ENCODE measurements at places on chromosomes 6 and 20.
A peak's percentile ranks its signal among the peaks of the same experiment; 100 is the strongest.

- no peak for DNase-seq
These were observed 94.1 kb downstream of the LRRC1 start for GRCh38 chr6:53888931-53889330.

DNA sequence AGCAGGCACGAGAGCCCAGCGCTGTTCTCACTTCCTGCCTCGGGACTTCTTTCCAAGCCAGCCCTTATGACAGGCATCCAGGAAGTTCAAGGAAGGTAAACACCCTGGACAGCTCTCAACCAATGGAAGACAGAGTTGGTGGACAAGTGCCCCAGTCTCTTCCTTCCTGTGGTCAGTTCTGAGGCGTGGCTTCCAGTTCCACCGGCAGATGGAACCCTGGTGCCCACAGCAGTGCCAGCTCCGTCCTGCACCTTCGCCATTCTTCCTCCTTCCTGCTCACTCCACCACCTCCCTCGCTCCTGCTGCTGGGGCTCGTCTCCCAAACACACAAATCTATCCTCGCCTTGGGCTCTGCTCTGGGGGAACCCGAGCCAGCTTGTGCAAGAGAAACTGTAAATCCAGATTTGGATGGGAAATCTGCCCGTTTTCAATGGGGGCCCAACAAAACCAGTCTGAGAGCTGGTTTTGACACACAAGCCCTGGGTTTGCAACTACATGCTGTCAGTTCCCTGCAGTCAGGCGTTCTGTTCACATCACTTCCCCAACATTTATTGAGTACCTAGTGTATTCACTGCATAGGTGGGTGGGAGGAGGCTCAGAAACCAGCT lies 162.7 kb downstream of the GRM4 start:
- DNase-seq = no peak

- no peak for DNase-seq
These were observed 36.1 kb downstream of the KCNS1 start for GRCh38 chr20:45064812-45065211.

DNA sequence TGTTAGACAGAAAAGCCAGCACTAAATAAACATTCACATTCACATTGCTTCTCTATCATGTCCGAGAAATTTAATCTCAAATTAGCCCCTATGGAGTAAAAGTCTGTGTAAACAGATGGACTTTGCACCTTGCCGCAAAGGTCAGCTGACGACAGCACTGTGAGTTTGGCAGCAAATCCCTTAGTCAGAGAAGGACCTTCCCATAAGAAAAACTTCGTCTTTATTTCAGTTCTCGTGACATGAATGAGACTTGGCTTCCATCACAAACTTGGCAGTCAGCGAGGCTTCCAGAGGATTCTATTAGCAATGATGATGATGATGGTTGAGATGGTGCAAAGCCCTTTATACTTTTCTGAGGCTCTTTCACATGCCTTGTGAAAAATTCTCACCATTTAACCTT lies 133.7 kb upstream of the IFNGR1 start:
- DNase-seq = no peak

GRCh38 chr20:10542442-10542841 lies 107.3 kb downstream of the SLX4IP start:
- DNase-seq = no peak

GRCh38 chr6:86192123-86192522 lies 549.4 kb upstream of the SYNCRIP start:
- no peak for DNase-seq

GRCh38 chr20:57619051-57619831 lies 985 bp downstream of the ZBP1 start:
- DNase-seq = peak; percentile 88

DNA sequence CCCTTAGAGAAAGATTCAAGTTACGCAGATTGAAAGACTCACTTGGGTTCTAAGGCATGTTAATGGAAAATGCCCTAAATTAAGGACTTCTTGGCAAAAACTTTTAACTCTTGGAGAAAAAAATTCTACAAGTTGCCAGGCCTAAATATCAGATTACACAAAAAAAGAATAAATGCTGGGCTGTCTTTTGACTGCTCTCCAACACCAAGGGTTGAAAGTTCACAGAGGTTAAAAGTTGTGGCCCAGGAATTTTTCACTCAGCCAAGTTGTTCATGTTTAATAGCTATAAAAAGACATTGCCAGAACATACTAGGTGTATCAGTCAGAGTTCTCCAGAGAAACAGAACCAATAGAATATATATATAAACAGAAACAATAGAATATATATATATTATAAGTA lies 268.4 kb upstream of the PRND start:
- DNase-seq = no peak

GRCh38 chr20:64210656-64211369 lies 44.7 kb upstream of the PCMTD2 start:
- DNase-seq = no peak

DNA sequence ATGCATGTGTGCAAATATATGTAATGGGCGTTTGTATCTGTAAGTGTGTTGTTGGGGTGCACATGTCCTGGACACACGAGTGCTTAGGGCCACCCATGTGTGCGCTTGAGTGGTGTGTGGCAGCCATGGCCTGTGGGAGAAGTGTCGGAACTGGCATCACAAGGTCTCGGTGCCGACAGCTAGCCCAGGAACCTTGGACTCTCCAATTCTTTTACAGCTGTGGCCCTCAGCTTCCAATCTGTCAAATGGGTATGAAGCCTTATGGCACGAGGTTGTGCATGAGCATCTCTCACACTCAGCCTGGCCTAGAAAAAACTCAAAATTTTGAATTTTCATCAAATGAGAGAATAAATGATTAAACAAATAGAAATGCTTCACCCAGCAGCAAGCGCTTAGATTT lies 42.0 kb downstream of the SPDEF start:
- DNase-seq = no peak

- no peak for DNase-seq
These were observed 26.4 kb upstream of the ADRM1 start for GRCh38 chr20:62276439-62276838.

DNA sequence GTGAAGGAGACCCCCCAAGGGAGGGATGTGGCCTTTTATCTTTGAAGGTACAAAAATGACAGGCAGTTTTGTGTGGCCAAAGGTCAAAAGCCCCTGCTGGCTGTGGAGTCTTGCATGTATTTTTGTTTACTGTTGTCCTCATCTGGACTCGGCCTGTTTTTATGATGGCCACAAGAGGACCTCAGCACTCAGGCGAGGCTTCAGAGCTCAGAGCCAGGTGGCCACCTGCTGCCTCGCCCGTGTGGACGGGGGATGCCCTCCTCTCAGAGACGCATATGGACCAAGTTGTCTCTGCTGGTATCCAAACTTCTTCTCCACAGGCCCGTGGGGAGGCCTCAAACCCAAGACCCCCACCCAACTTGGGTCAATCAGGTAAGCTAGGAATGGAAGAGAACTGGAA lies 118.2 kb downstream of the DACT2 start:
- no peak for DNase-seq

GRCh38 chr20:41348430-41349172 lies 8.0 kb downstream of the LPIN3 start:
- no peak for DNase-seq

GRCh38 chr6:115370202-115370601 lies 690.5 kb downstream of the FRK start:
- no peak for DNase-seq

- no peak for DNase-seq
These were observed 127.0 kb downstream of the PHACTR3 start for GRCh38 chr20:59731376-59731775.

DNA sequence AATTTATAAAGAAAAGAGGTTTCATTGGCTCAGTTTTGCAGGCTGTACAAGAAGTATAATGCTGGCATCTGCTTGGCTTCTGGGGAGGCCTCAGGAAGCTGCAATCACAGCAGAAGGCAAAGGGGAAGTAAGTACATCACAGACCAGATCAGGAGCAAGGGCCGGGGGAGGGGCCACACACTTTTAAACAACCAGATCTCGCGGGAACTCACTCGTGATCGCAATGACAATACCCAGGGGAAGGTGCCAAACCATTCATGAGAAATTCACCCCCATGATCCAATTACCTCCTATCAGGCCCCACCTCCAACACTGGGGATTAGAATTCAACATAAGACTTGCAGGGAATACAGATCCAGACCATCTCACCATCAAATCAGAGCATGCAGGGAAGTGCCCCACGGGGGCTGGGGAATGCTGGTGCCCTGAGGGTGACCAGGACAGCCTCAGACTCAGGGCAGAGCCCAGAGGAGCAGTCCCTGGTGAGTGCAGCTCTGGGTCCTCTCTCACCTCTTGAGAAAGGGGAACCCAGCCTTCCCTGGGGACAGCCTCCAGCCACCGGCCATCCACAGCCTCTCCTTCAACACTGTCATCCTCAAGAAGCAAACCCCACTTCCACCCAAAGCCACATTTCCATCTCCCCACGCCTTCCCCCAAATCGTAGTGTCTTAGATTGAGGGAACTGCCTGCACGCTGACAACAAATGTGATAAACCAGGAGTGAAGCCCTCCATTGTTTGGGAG lies 80.7 kb downstream of the ANKRD60 start:
- DNase-seq = no peak

DNA sequence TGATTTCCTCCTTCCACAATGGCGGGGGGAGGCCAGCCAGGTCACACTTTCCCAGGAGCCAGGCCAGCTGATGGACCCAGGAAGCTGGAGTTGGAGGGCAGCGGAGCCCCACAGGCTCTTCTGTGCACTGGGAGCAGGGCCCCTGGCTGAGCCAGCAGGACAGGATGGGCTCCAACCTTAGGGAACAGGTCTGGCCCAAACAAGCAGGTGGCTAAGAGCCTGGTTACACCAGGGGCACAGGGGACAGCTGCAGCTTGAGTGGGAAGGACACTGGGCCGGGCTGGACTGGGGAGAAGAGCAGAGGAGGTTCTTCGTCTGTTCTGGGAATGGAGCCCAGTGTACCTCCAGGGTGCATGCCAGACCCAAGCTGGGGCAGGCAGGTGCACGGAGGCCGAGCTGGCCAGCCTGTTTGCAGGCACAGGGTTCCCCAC lies 102.3 kb downstream of the DLL1 start:
- DNase-seq = no peak

- DNase-seq = no peak
These were observed 175.3 kb upstream of the BMP5 start for GRCh38 chr6:56050530-56051201.

DNA sequence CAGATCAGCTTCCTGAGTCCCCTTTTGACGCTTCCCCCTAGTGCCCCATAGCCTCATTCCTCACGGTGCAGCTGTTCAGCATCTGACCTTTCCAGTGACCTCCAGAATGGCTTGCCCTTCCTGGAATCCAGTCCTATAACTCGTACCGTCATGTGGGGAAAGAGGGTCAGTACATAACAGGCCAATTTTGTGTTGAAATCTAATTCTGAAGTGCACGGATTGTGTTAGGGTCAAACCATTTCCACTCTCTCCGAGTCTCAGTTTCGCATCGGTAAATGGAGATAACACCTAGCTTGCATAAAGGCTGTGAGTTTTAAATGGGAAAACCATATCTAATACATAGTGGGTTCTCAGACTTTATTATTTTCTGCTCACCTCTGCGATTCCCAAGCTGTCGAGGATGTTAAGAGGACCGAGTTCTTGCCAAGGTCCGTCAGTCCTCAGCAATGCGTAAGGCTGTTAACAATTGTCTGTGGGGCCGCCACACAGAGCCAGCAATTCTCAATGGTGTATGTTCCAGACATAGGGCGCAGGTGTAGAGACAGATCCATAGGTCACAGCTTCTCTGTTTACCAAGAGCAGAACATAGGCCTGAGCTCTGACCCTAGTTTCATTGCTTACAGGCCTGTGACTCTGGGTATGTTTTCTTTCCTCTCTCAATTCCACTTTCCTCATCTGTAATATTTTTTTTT lies 45.5 kb upstream of the CCR6 start:
- DNase-seq = no peak

DNA sequence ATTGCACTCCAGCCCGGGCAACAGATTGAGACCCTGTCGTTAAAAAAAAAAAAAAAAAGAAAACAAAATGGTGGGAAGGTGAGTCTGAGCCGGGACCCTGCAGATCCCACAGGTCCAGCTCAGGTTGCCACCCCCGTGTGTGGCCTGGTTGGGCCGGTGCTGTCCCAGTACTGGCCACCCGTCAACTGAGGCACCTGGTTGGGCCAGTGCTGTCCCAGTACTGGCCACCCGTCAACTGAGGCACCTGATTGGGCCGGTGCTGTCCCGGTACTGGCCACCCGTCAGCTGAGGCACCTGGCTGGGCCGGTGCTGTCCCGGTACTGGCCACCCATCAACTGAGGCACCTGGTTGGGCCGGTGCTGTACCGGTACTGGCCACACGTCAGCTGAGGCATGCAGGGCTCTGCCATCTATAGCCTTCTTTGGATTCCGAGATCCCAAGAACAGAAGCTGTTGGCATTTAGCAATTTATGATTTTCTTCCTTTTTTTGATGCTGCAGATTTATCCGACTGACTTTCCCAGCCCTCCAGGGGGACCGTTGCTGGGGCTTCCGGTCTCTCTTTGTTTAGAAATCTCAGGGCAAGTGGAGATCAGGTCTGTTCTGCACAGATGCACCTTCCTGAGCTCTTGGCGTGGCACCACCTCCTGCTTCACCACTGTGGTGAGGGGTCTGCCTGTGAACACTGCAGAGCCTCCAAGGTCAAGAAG lies 113.8 kb downstream of the SYCP2 start:
- DNase-seq = no peak

DNA sequence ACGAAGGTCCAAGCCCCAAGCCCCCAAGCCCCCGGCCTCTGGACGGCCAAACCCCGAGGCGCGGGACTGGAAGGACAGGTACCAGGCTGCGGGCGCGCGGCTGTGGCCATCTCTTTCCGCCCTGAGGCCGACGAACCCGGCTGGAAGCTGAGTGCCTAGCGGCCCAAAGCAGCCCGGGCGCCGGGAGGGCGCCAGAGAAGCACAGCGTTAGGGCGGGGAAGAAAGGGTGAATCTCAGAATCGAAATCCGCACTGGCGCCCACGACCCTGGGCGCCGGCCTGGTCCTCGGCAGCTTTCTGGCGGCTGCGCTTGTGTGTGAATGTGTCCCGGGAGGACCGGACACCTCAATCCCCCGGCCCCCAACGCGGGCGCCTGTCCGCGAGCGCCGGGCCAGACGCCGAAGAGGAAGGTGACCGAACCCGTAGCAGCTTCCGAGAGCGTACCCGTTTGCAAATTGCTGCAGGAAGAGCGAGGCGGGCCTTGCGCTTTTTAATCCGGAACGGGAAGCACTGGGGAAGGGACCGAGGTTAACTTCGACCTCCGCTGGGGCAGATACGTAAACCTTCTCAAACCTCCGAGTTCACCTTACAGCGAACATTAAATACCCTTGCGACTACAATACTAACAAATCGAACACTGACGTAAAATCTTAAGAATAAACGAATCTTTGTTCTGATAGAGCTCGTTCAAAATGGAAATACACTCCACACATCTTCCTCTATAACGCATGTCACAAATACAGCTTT lies 2.9 kb downstream of the NRN1 start:
- no peak for DNase-seq

- DNase-seq = no peak
These were observed 25.0 kb downstream of the TAB2 start for GRCh38 chr6:149342525-149342924.

Measured in CD4-positive, alpha-beta T cell treated with Interleukin-2 at 100 ng/mL for 4 hours (primary cell).